Activated CD4-positive, alpha-beta memory T cell treated with anti-CD3 and anti-CD28 coated beads, Interleukin-2, amount 10 ng/mL, durations not matched to agents 7 days and 5 days (primary cell): ENCODE measurements at places on chromosomes 3 and 15. TPM values are rescaled to one million over a fixed set of nuclear protein-coding genes. Genes with fewer than 3 reads are reported as not detected.
A peak's percentile ranks its signal among the peaks of the same experiment; 100 is the strongest.

The XCR1 gene
- total RNA-seq = not detected

The GPR27 gene
- total RNA-seq = 3.1 TPM

DNA sequence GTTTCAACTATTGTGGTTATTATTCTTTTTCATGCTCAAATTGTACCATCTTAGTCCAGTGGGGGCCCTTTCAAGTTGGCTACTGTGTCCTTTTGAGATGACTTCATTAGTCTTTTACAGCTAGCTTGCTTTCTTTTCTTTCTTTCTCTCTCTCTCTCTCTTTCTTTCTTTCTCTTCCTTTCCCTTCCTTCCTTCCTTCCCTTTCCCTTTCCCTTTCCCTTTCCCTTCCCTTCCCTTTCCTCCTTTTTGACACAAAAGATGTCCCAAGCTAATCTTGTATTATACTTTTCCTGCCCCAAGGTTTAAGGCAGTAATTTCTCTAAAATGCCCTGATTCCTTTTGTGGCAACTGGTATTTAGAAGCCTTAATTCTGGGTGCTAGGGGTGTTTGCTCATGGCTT lies 213.0 kb upstream of the TBC1D5 start:
- no peak overlapping the region for H3K27ac ChIP-seq
- no peaks in the 10 kb centered on the region for H3K4me1 ChIP-seq
- no peak for DNase-seq
- no peaks in the 10 kb centered on the region for H3K36me3 ChIP-seq

GRCh38 chr3:77227567-77227966 lies 187.7 kb downstream of the ROBO2 start:
- H3K4me1 ChIP-seq = no peaks in the 10 kb centered on the region
- no peak for DNase-seq
- H3K4me3 ChIP-seq = no peak overlapping the region
- no peak overlapping the region for H3K27ac ChIP-seq
- no peaks in the 10 kb centered on the region for H3K36me3 ChIP-seq

- DNase-seq = no peak
- no peak overlapping the region for H3K27ac ChIP-seq
- no peak overlapping the region for H3K4me3 ChIP-seq
- H3K27me3 ChIP-seq = no peaks in the 10 kb centered on the region
- no peaks in the 10 kb centered on the region for H3K36me3 ChIP-seq
These were observed 225.8 kb downstream of the MYRIP start for GRCh38 chr3:40035177-40035576.

GRCh38 chr3:97968376-97968775 lies 3.9 kb downstream of the RIOX2 start:
- peak; percentile 45 for DNase-seq
- peak overlapping the region; percentile 64 for H3K27ac ChIP-seq
- no peaks in the 10 kb centered on the region for H3K27me3 ChIP-seq
- peaks cover 87% of the 10 kb centered on the region for H3K4me1 ChIP-seq
- peak overlapping the region; percentile 23 for H3K4me3 ChIP-seq
- peaks cover 43% of the 10 kb centered on the region for H3K36me3 ChIP-seq

GRCh38 chr15:41610048-41610447 lies 50.2 kb upstream of the MGA start:
- H3K27ac ChIP-seq = no peak overlapping the region
- DNase-seq = no peak
- no peaks in the 10 kb centered on the region for H3K4me1 ChIP-seq
- no peaks in the 10 kb centered on the region for H3K36me3 ChIP-seq

DNA sequence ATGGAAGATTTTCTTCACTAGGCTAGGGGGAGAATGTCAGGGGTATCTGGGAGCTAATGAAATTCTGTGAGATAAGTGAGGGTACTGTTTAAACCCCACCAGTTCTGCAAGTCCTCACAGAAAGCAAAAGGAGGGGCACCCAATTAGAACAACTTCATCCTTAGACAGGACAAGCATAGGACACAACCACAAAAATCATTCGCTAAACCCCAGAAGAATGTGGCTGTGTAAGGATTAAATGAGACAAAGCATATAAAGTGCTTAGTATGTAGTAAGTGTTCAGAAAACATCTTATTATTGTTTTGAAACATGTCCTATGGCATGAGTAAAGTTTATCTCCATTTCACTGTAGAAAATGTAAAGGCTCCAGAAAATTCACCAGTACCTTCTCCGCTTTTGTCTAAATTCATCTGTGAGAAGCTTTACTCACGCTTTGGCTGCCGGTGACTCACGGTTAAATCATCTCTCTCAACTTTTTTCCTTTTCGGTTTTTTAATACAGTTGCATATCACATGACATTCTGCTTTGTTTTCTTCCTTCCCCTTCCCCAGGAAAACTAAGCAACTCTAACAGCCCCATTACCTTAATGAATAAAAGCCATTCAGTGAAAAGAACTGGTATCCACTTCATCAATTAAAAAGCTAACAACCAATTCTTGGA lies 1.7 kb downstream of the CLRN1 start:
- H3K36me3 ChIP-seq = no peaks in the 10 kb centered on the region
- H3K27ac ChIP-seq = no peak overlapping the region
- no peaks in the 10 kb centered on the region for H3K4me1 ChIP-seq
- no peak for DNase-seq

DNA sequence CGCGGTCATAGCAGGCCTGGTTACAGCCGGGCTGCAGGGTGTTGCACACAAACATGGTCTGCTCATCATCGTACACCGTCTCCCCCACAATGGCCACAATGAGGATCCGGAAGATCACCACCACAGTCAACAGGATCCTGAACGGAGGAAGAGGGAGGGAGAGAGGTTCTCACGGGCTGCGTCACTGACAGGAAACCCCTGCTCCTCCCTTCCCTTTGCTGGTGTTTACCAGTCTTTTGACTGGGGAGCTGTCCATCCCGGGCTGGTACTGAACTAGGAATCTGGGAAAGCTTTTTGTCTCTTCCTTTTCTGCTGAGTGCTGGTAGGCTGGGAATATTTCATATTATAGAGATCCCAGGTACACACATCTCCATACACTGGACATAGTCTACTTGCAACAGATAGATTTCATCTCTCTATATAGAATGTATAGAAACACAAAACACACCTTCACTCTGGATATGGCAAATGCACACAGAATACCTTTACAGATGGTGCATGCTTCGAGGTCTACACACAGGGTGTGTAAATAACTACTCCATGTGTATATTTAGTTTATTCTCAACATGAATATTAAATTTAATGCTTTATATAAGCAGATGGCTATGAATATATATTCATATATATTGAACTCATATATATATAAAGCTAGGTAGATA lies 1.4 kb downstream of the GJD2 start:
- H3K27me3 ChIP-seq = peaks cover 61% of the 10 kb centered on the region
- peaks cover 3% of the 10 kb centered on the region for H3K4me1 ChIP-seq
- H3K4me3 ChIP-seq = no peak overlapping the region
- DNase-seq = no peak
- no peak overlapping the region for H3K27ac ChIP-seq
- H3K36me3 ChIP-seq = no peaks in the 10 kb centered on the region

DNA sequence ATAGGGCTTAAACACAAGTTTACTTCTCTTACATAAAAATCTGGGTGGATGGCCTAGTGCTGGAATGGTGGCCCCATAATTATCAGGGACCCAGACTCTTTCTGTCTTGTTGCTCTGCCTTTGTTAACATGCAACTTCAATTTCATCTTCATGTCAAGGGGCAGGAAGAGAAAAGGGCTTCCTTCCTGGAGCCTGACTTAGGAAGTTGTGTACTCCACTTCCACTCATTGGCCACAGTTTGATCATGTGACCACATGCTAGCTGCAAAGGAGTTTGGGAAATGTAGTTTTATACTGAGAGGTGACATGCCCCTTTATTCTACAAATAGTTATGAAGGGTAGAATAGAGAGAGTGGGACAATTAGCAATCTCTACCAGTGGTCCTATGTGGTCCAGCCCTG lies 39.3 kb downstream of the RHCG start:
- no peak overlapping the region for H3K4me3 ChIP-seq
- H3K27me3 ChIP-seq = peaks cover 7% of the 10 kb centered on the region
- no peak for DNase-seq
- no peak overlapping the region for H3K27ac ChIP-seq
- H3K4me1 ChIP-seq = peaks cover 2% of the 10 kb centered on the region

DNA sequence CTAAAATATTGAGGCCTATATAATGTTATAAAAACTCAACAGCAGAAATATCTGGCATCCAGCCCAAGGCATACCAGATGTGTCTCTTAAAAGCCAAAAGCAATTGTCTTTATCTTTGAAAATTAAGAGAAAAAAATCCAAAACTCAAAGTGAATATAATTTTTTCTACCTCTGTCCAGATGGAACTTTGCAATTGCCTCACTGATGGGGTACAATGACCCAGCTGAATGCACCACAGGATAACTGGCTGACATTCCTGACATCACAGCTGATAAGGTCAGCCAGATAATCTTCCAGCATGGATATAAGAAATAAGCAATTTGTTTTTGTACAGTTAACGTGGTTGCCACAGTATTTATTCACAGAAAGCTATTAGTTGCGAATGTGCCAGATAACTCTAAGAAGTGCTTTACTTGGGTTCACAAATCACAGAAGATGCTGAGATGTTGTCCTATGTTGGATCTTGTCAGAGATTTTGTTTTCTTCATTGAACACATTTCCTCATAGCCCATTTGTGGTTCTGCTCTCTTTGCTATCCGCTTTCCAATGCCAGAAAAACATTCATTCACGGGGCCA lies 566.9 kb upstream of the CCDC54 start:
- DNase-seq = no peak
- H3K4me3 ChIP-seq = no peak overlapping the region
- H3K36me3 ChIP-seq = no peaks in the 10 kb centered on the region
- H3K27me3 ChIP-seq = no peaks in the 10 kb centered on the region
